ENCODE measurements at places on chromosomes 4 and X.

DNA sequence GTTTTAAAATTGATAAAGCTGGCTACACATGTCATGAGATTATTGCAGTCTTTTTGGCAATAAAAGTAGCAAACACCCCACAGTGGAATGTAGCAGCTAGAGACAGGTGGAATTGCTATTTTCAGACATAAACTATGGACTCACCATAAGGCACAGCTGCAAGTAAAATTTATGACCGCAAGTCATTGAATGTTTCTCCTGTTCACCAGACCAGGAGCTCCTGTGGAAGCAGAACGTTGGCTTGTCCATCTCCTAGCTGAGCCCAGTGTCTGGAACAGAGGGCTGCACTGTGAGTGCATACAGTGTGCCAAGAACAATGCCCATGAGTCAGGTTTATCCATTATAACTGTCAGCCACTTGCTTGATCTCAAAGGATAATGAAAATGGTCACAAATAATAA lies 538.2 kb downstream of the INPP4B start:
- no peak for DNase-seq

GRCh38 chr4:147078875-147079658 lies 133.4 kb upstream of the TTC29 start:
- no peak for DNase-seq

DNA sequence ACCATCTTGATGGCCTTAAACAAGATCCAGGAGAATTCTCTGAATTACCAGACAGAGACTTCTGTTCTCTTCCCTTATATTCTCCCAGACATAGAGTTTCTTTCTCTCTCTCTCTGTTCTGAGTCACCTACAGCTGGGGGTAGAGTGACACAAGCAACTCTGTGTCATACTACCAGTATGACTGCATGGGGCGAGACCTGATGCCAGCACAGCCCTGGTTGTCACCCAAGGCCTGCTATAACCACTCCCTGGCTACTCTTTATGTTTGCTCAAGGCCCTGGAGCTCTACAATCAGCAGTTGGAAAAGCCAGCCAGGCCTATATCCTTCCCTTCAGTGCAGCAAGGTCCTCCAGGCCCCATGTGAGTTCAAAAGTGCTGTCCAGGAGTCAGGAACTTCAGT lies 114.2 kb upstream of the TENT5D start:
- DNase-seq: no peak

DNA sequence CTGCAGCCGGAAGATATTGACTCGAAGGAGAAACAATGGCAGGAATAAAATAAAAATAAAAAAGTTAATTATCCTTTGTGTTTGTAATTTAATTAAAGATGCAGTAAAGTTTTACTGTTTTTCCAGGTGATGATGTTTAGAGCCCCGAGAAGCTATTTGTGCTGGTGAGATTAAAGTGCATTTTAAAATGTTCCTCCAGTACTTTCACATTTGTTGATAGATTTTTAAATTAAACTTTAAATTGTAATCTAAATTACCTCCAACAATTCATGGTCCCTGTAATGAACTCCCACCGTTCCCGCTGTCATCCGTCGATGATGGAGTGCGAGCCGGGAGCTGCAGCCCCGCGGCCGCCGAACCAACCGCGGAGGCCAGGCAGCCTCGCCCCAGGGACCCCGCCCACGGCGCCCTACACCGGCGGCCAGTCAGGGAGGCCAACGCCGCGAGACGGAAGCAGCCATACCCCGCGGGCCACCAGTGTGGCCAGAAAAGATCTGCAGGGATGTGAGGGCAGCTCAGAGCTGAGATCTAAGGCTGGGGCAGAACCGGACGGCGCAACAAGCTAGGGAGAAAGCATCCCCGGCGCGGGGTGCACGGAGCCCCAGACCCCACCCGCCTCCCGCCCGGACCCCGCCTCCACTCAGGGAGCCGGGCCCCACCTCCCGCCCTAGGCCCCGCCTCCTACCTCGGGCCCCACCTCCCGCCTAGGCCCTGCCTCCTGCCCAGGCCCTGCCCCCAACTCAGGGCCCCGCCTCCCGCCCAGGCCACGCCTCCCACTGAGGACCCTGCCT lies 104.0 kb downstream of the FAM53A start:
- DNase-seq: peak; percentile 79

GRCh38 chr4:165248102-165248501 lies 40.7 kb downstream of the KLHL2 start:
- DNase-seq: no peak

All from HCEC 1CT (cell line).